ENCODE measurements at places on chromosomes 3 and 15.

GRCh38 chr3:134149286-134149685 is 101.4 kb downstream of the RYK start:
- DNase-seq = no peak

GRCh38 chr3:190768891-190769290 is 93.6 kb downstream of the GMNC start:
- DNase-seq = no peak

- DNase-seq = no peak
Measured at GRCh38 chr3:23076437-23076836, 126.7 kb upstream of the UBE2E2 start.

- peak; percentile 58 for DNase-seq
Measured at GRCh38 chr15:39629371-39629770, 48.5 kb downstream of the THBS1 start.

GRCh38 chr3:124200407-124200806 is 208.5 kb upstream of the ROPN1 start:
- no peak for DNase-seq

DNA sequence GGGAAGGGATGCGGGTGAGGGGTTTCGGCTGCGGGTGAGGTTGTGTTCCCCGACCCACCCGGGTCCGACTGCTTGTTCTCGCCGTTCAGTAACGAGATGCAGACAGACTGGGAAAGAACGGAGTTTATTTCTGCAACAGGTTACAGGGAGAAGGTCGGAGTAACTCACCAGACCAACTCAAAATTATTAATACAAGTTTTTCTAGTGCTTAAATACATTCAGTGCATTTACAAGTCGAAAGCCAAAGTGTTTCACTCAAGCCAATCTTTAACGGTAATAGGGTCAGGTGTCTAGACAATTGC is 492 bp upstream of the HIGD1A start:
- DNase-seq = no peak

- DNase-seq = no peak
Measured at GRCh38 chr3:178585454-178585853, 49.2 kb downstream of the KCNMB2 start.

- DNase-seq = no peak
Measured at GRCh38 chr15:59885832-59886231, 118.3 kb upstream of the FOXB1 start.
